ENCODE measurements at places on chromosomes 5 and 9.

DNA sequence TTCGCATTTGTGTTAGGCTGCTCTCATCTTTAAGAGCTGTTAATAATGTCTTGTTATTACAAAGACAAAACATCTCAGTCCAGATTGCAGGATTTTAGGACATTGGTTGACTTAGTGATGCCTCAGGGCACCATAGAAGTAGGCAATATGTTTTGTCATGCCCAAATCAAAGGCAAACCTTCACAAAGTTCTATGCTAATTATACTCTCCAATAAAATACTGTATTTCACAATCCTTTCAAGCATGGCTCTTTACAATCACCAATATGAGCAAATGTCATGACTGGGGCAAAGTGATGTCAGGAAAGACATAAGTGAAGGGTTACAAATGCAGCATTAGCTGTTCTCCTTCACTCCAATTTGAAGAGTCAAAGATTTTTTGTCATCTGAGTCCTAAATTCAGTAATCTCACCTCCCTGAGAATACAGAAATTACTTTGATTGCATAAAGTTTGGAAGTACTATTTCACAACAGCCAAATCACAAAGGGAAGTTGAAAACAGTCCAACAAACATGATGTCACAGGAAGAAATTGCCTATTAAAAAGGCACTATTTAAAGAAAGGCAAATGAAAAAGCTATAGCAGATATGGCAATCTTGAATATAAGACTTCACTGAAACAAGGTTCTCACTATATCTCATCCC is 303.2 kb downstream of the PRR16 start:
- no peak for DNase-seq

- DNase-seq: no peak
These were observed 56.7 kb downstream of the MAMDC2 start for GRCh38 chr9:70100362-70100761.

DNA sequence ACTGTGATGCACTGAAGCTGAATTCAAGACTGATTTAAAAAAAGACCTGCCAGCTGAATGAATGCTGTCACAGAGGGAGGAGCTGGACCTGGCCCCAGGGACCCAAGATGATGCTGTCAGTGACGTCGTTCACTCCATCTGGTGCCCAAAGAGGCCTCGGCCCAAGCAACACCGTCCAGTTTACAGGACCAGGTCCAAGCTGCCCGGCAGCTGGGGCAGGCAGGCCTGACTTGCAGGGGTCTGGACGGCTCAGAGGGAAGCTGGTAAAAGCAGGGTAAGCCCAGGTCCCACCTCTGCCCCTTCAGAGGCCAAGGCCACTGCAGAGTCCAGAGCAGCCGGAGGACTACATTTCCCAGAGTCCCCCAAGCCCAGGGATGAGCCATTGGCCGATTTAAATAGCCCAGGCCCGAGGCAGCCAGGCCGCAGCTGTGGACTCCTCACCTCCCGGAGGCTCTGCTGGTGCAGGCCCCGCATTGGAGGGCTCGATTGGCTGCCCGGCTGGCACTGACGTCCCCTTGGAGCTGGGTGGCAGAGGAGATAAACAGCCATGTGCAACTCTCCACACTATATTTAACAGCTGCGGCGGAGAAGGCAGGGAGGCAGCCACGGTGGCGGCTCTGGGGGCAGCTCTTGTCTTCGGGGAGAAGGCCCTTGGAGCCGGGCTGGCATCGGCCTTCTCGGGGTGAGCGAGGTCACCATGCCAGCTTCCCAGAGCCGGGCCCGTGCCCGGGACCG is at the start of gene PLPP7:
PLPP7 (plus strand) TSS at position 423 of the 735 bp plus-strand sequence; CDS start at position 698, 275 bp downstream.
- DNase-seq: no peak

GRCh38 chr5:122845229-122846050 is at the start of gene SNX24:
Gene SNX24 (plus strand): TSS chr5:122845613. CDS start chr5:122845634, 21 bp downstream.
- DNase-seq: peak; percentile 84

- no peak for DNase-seq
These were observed 158.8 kb downstream of the MEF2C start for GRCh38 chr5:88724201-88724600.

GRCh38 chr9:130429381-130429780 is 15.4 kb upstream of the ASS1 start:
- no peak for DNase-seq

- DNase-seq: no peak
These were observed 115.3 kb downstream of the UBE2R2 start for GRCh38 chr9:33932078-33932807.

DNA sequence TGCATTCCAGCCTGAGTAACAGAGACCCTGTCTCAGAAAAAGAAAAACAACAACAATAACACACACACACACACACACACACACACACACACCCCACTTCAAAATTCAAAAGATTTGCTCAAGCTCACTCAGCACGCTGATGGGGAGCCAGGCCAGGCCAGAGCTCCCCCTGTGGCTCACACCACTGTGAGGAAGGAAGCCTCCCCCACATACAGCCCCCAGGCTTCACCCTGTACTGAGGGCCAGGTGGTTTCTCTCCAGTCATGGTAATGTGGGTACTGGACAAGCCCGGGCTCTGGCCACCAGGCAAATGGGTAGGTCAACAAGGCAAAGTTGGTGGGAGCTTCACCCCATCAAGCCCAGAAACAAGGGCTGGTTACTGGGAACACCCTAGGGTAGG is 19.0 kb downstream of the ATOX1 start:
- DNase-seq: no peak

- DNase-seq: peak; percentile 20
These were observed 27.9 kb upstream of the BASP1 start for GRCh38 chr5:17189381-17190036.

DNA sequence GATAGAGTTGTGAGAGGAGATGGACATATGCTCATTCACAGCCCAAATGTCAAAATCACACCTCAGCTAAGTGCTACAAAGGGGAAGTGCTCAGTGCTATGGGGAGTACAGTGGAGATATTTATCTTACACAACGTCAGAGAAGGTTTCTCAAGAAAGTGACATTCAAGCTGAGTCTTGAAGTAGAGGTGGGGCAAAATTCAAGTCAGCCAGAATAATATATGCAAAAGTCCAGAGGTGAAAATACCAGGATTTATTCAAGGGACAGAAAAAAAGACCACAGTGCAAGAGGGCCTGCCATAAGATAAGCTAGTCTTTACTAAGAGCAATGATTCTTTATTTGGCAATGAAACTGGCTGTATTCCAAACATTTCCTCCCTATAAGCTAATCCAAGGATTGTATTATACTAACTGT is 327.8 kb upstream of the PIK3R1 start:
- DNase-seq: no peak

- DNase-seq: no peak
These were observed 209.0 kb downstream of the CWC27 start for GRCh38 chr5:64977779-64978178.

DNA sequence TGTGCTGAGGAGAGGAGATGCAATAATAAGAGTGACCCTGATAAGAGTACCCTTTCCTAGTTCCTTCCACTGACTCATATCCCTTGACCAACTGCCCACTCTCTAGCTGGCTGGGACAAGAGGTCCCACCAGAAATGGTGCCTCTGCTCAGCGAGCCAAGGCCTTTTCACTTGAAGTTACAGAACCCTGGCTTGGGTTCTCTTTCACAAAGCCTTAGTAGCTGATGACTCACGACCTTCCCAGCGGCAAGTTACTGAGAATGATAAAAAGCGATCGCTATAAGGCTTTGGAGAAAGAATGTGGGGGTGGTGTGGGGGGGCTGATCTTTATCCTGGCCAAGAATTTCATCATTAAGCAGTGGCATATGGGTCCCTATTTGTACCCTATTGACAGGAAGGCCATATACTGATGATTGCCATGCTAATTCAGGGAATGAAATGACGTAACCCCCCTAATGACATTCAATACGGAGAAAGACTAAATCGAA is 90.3 kb downstream of the FBXO38 start:
- no peak for DNase-seq

DNA sequence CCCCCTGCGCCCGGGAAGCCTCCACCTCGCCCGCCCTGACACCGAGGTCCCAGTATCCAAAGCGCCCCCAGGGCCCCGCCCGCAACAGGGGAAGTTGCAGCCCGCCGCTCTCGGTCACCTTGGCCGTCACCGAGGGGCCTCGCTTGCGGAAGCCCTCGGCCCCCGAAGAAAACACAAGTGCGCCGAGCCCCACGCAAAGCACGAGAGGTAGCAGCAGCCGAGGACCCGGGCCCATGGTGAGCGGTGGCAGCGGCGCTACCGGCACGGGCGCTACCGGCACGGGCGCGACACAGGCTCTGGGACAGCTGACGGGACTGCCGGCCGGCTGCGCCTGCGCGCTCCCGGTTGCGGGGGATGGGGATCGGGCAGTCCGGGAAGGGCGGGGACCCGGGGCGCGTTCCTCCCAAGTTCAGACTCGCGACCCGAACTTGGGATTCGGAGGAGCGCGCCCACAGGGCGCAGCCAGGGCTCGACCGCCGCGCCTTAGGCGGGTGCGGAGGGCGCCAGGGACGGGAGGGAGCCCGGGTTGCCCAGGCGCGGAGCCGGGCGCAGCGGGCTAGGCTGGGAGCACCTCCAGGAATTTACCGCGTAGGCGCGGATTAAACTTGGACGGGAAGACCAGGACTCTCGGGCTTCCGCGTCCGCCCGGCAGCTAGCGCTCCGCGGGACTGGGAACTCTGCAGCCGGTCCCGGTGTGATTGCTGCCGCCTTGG is at the start of gene PPIC:
PPIC (minus strand) TSS at position 335 of the 713 bp plus-strand sequence; CDS start at position 235, 100 bp downstream.
- no peak for DNase-seq

- DNase-seq: no peak
These were observed 910.0 kb upstream of the WWC1 start for GRCh38 chr5:167381457-167381856.

DNA sequence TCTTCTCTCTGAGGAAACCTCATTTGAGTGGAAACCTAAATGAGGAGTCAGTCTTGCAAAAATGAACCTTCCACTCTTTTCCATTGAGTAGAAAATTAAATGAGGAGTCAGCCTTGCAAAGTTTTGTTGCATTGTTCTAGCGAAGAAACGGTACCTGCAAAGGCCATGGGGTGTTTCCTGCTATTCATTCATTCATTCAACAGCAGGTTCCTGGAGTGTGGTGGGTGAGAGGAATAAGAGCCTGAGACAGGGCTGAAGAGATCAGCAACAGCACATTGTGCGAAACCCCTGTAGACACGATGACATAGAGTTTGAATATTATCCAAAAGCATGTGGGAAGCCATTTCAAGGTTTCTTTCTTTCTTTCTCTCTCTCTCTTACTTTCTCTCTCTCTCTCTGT is 14.6 kb upstream of the SETX start:
- no peak for DNase-seq

- DNase-seq: no peak
These were observed at the start of gene PDE4D for GRCh38 chr5:59893429-59894227. Gene PDE4D (minus strand): TSS chr5:59893726.

GRCh38 chr9:3240656-3241268 is 285.0 kb downstream of the RFX3 start:
- DNase-seq: peak; percentile 74

DNA sequence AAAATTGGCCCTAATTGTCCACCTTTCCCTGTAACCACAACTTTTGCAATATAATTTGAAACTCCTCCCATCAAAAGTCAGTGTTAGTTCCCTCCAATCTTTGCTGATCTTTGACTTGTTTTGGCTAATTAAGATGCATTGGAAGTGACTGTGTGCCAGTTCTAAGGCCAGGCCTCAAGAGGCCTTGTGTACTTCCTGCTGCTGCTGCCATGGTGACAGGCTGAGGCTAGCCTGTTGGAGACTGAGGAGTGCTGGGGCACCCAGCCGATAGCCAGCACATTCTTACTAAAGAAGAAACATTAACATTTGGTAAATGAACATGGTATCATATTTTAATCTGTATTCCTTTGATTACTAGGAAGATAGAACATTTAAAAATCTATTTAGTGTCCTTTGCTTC is 86.5 kb downstream of the SREK1 start:
- no peak for DNase-seq

DNA sequence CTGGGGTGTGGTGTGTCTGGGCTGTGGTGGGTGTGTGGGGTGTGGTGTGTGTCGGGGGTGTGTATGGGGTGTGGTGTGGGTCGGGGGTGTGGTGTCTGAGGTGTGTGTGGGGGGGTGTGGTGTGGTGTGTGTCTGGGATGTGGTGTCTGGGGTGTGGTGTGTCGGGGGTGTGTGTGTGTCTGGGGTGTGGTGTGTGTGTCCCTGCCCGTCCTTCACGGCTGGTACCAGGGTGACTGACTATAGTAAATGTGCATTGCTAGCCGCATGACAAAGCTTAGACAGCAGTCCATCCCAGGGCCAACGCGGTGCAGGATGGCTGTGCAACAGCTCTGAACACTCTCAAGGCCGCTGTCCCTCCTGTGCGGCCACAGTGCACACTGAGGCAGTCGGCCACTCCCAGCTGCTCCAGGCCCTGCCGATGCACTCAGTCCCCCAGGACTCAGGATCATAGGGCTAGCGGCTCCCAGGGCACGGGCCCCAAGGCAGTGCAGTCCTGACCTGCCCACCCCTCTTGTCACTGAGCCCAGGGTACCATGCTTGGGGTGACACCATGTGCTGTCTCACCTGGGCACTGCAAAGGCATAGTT is 54.0 kb downstream of the SECISBP2 start:
- peak; percentile 65 for DNase-seq

- no peak for DNase-seq
These were observed 70.4 kb downstream of the TLE1 start for GRCh38 chr9:81618923-81619322.

DNA sequence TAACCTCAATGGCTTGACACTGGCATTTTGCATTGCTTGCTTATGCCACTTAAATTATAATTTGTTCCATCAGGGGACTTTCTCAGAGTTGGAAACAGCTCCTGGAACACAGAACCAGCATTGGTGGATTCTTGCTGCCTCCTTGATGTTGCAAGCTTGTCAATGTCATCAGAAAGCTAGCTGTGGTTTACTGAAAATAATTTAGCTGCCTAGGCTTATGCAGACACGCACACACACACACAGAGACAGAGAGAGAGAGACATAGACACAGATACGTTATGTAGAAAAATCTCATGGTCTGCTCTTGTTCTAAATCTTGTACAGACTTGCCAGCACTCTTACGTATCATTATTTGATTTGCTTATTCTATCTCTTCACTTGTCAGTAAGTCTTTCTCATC is 78.0 kb downstream of the HMHB1 start:
- no peak for DNase-seq

DNA sequence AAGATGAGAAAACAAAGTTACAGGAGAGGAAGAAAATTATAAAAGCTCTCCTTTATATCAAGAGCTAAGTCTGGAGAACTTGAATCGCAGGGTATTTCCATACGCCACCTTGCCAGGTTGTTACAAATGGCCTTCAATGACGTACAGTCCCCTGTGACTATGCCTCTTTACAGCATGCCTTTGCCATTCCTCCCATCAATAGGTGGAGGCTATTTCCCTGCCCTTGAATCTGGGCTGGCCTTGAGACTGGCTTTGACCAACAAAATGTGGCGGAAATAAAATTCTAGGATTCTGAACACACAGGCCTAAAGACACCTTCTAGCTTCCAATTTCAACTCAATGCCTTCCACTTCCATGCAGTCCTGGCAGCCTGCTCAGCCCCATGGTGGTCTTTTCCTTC is 45.7 kb downstream of the TSSK1B start:
- no peak for DNase-seq

GRCh38 chr5:73749485-73750270 is 123.7 kb downstream of the ARHGEF28 start:
- DNase-seq: no peak

DNA sequence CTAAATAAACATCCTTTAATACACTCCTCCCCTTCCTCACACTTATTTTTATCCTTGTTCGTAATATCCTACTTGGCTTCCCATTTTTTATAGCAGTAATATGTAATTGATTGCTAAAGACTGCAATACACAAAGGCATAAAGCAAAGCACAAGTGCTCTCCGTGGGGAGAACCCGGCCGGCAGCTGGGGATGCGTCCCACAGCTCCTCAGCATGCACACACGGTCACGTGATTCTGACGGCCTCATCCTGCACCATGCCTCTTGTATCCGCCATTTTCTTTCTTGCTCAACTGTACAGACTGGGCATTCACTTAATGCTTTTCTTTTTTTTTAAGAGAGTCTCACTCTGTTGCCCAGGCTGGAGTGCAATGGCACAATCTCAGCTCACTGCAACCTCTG is 2.8 kb downstream of the BRD3OS start:
- DNase-seq: no peak

Data from natural killer cell (primary cell).